ENCODE measurements at places on chromosomes 5 and 9.

DNA sequence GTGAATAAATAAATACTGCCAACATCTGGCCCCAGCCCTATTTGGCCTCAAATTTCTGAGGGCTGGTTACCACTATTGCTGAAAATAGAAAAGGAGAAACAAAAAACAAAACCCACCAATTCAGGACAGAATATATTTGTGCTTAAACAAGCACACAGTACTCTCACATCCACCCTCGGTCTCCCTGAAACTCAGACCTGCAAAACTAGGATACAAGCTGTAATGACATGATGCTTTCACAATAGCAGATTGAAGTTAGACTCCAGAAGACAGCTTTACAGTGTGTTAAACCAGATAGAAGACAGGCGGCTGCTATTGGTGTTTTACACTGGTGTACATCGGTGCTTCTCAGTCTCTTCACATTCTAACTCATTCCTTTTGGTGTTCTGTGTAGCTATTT is 214.9 kb upstream of the DMRT1 start:
- DNase-seq: no peak

DNA sequence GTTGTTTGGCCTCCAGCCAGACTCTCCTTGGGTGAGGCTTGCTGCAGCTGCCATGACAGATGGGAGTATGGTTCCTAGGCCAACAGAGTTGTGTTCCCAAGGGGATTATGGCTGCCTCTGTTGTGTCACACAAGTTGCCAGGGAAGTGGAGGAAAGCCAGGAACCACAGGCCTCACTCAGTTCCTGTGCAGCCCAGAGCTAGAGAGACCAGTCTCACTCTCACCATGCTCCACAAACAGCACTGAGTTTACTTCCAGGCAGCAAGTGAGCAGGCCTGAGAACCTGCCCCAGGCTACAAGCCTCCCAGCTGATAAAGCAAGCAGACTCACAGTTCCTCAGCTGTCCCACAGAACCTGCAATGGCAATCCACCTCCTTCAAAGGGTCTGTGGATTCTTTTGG is 273.6 kb upstream of the TAS2R1 start:
- DNase-seq: no peak

DNA sequence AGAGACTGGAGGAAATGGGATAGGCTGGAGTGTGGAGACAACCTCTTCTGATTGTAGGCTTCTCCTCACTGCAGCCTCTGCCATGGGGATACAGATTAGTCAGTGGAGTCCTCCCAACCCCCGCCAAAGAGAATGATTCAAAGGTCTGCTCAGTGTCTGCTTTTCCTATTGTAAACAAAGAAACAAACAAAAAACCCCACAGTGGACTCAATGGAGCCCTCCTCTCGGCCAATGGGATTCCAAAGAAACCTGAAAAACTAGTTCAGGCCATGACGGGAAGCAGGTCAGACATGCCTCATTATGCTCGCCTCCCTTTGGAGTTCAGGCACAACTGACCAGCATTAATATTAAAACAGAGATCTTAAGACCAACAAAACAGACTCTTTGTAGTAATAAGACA is 85.8 kb downstream of the SEC61B start:
- peak; percentile 10 for DNase-seq

DNA sequence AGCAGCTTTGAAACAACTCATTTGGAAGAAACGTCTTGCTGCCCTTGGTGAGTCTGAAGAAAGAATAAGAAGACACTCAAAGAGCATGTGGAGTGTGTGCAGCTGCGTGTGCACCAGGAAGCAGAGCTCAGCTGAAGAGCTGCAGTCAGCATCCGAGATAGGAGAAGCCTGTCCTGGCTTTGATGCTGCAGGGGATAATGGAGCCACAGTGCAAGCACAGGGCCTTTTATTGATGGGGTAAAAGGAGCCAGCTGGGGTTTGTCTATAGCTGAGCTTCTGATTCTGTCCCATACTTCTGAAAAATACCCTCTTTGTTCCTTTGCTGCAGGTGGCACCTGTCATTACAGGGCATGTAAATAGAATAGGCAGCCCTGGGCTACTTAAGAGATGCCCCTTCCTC is 375.7 kb upstream of the ZNF462 start:
- DNase-seq: no peak

GRCh38 chr9:133526721-133527321 is 2.1 kb upstream of the MYMK start:
- no peak for DNase-seq

DNA sequence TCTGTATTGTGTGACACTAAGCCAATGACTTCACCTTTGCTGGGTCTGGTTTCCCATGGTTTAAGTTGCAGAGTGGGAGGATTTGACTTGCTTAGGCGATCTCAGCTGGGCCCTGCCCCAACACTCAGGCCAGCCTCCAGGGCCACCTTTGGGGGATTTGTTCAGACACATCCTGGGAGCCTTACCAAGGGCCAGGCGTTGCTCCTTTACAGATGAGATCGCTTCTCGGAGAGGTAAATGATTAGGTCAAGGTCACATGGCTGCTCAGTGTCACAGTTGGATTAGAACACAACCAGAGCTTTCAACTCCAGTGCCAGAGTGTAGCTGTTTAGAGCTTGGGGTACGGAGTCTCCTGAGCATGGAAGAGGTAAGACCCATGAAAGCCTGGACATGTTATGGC is 57.5 kb downstream of the COL27A1 start:
- DNase-seq: no peak
